ENCODE measurements at places on chromosomes 3 and 15.

GRCh38 chr15:75921732-75922703 lies 18.3 kb downstream of the FBXO22 start:
- DNase-seq = peak; percentile 34

- DNase-seq = no peak
Observed at GRCh38 chr3:102450976-102451375, 16.2 kb downstream of the ZPLD1 start.

DNA sequence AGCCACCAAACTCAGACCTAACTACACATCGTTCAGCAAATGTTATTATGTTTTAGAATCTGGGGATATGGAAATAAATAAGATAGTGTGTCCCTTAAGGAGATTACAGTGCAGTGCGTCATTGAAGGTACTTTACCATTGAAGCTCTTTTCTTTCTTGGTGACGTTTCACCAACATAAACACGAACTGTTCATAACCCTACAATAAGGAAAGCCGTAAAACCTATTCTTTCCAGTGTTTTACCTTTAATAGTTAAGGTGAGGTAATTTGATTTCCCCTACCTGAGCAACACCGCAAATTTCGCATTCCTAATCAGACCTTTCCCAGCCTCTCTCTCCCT lies 826 bp downstream of the CCDC66 start:
- DNase-seq = no peak

DNA sequence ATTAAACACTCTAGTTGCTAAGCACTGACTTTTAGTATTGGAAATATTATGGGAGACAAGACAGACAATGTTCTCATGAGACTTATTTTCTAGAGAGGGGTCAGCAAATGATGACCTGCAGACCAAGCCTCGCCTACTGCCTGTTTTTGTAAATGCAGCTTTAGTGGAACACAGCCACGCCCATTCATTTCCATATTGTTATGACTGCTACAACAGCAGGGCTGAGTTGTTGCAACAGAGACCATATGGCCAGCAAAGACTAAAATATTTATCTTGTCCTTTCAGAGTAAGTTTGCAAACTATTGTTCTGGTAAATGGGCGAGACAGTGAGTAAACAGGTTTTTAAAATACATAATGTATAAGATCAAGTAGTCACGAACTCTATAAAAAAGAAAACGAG lies 570.2 kb downstream of the NTRK3 start:
- DNase-seq = no peak

DNA sequence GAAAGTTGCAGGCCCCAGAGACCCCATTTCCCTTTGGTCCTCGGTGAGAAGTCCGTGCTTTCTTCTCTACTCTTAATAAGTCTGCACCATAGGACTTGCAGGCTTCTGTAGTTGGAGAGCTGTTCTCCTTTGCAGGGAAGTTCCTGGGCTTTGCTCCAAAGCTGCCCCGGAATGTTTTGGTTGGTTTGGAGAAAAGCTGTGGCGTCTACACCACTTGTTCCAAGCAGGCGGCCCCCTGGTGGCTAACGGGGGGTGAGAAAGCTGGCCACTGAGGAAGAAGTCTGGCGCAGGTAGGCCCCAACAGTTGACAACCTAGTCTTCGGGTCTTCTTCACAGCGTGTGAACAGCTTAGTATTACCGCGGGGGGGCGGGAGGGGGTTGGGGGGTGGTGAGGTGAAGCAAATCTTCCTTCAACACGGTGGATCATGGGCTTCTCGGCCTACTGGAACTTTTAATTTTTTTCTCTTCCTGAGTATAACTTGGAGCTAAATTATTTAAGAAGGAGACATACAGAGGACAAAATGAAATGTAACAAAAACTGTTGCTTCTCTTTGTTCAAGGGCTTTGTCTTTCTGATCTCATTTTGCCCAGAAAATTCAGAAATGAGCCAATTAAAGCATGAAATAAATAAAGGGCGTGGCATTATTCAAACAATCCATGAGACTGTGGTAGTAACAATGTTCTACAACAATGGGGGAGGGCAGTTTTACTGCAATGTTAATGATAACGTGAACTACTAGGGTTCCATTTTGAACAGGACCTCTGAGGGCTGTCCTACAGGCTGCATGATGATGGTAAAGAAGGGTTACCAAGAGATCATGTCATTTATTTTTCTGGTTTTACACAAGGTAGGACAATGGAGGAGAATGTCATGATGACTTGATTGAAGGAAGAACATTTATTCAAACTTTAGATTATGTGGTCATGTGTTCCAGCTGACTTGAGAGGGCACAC lies 2.2 kb upstream of the THRB start:
- peak; percentile 77 for DNase-seq

GRCh38 chr3:183924543-183924942 lies 39.9 kb upstream of the PARL start:
- DNase-seq = no peak

GRCh38 chr3:101802179-101802578 lies 23.2 kb downstream of the NXPE3 start:
- DNase-seq = no peak

DNA sequence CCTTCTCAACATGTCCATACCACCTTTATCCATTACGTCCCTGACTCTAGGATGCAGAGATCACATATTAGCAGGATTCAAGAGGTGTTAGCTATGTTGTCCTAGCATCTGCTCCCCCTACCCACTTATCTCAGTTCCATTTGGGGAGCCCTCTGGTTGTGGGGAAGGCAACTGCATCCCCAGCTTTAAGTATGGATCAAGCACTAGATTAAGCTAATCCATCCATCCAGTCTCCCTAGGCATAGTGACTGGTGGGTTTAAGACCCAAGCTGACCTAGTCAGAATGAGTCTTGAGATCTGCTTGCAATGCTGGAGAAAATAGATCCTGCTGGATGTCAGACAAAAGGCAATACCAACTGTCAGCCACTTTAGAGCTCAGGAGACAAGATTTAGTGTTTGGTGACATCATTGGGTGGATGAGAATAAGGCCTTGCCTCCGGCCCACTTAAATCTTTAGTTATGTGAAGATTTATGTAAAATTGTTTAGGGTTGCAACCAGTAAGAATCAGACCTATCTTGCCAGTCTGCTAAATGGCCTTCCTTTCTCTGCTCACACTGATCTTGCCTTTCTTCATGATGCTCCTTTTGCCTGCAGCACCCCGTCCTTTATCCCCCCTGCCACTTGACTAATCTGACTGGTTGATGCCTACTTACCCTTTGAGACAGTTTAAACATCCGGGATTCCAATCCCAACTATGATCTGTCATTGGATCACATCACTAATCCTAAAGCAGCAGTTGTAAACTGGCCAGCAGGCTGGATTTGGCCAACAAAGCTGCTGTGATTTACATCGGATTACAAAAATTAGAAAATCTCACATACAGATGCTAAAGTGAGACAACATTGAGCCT lies 2.1 kb upstream of the ISY1 start:
- DNase-seq = peak; percentile 24

DNA sequence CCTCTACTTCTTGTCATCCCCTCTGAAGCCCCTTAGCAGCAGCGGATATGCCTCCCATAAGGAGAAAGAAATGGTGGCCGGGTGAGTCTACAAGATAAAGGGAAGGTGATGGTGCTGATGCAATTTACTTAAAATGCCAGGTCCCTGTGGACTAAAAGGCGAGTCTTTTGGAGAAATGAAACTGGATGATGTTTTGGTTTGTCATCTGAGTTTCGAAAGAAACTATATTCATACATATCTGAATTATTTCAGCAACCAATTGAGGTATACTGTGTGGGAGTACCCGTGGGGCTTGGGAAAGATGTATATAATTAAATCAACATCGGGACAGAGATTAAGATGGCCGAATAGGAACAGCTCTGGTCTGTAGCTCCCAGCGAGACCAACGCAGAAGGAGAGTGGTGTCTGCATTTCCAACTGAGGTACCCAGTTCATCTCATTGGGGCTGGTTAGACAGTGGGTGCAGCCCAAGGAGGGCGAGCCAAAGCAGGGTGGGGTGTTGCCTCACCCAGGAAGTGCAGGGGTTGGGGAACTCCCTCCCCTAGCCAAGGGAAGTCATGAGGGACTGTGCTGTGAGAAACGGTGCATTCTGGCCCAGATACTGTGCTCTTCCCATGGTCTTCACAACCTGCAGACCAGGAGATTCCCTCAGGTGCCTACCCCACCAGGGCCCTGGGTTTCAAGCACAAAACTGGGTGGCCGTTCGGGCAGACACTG lies 210.6 kb upstream of the CHRM5 start:
- DNase-seq = no peak

- DNase-seq = no peak
Observed at GRCh38 chr15:62058327-62059028, 1.8 kb downstream of the VPS13C start.

GRCh38 chr3:7423995-7424394 lies 563.1 kb downstream of the GRM7 start:
- no peak for DNase-seq

GRCh38 chr3:109137761-109138160 lies 1.2 kb downstream of the C3orf85 start:
- no peak for DNase-seq

DNA sequence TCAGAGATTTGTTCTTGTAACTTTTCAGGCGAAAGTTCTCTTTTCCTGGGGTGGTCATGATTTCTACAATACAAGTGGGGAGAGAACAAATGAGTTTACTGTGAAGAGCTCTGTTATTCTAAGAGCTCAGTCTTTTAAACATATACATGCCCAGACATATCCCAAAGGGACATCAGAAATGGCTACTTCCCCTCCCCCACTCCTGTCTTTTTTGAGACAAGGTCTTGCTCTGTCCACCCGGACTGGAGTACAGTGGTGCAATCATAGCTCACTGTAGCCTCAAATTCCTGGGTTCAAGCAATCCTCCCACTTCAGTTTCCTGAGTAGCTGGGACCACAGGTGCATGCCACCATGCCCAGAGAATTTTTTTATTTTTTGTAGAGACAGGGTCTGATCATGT lies 18.2 kb downstream of the KPNA1 start:
- DNase-seq = no peak

- no peak for DNase-seq
Observed at GRCh38 chr3:77195766-77196545, 156.1 kb downstream of the ROBO2 start.

GRCh38 chr3:195773956-195774537 lies 37.7 kb downstream of the MUC4 start:
- no peak for DNase-seq

Measured in M059J (cell line).